Dermis blood vessel endothelial cell (primary cell): ENCODE measurements at places on chromosomes 4 and X. TPM values are rescaled to one million over a fixed set of nuclear protein-coding genes. Genes with fewer than 3 reads are reported as not detected.

GRCh38 chrX:69015156-69015555, 150.1 kb downstream of the PJA1 start:
- DNase-seq = no peak

GRCh38 chr4:154276496-154276895, 215.1 kb downstream of the DCHS2 start:
- DNase-seq = no peak

DNA sequence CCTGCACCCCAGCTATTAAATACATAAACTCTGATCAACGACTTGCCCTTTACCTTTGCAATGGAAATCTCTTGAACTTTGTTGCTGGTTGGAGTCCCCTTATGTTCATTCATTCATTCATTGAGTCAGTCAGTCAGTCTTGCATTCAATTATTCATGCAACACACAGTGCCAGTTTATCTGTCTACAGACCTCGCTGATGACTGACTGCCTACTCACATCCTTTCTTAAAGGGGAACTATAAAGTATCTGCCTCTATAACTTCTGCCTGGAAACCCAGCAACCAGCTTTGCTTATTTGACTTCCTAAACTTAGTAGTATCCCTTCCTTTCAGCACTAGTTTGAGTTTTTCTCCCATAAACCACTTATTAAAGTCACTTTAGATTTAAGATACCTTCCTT, 620.8 kb upstream of the ADGRL3 start:
- DNase-seq = no peak

DNA sequence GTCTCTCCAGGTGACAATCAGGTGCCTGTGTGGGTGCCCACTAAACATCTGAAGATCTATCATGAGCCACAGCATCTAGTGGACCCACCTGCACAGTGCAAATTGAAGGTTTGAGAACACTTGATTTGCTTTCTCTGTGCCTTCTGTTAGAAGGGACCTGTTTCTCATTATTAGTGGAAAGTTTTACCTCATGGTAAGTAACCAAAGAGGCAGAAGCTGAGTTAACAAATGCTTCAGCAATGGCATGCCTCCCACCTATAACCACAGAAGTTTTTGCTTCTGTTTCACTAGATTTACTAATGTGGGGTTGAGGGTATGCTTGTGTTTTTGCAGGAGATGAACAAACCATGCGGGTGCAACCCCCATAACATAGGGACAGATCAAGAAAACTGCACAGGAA, 297.4 kb upstream of the DKK2 start:
- no peak for DNase-seq

GRCh38 chrX:68988865-68989264, 160.0 kb downstream of the EFNB1 start:
- no peak for DNase-seq

- peak; percentile 57 for DNase-seq
Measured at GRCh38 chrX:19799319-19800182, 87.8 kb downstream of the SH3KBP1 start.

DNA sequence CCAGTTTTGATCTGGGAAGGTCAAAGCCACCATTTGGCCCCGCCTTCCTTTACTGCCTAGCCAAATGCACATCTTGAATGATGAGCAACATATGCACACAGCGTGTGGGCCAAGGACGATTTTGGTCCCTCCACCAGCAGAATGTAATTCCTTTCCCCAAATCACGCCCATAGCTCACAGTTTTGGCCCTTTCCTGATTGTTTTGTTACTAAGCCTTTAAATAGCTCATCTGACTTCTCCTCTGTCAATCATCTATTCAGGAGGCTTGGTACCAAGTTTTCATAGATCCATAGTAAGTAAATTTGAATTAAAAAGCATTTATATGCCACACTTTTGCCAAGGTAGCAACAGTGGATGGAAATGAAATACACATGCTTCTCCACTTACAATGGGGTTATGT, 123.3 kb downstream of the NFKB1 start:
- no peak for DNase-seq

DNA sequence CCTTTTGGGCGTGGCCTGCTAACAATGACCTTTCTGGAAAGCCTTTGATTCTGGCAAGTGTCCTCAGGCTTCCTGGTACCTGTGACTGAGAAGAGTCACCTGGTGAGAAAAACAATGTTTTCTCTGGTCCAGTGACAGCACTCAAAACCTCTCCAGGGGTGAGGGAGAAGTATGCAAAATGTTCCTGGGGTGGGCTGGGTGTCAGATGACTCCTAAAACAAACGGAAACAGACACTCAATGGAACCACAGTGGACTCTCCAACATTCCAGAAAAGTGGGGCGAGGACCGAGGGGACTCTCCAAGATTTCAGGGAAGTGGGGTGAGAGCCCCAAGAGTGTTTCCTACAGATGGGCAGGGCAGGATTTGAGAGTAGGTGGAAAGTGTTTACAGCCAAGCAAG, 69.5 kb downstream of the ANAPC4 start:
- DNase-seq = no peak

DNA sequence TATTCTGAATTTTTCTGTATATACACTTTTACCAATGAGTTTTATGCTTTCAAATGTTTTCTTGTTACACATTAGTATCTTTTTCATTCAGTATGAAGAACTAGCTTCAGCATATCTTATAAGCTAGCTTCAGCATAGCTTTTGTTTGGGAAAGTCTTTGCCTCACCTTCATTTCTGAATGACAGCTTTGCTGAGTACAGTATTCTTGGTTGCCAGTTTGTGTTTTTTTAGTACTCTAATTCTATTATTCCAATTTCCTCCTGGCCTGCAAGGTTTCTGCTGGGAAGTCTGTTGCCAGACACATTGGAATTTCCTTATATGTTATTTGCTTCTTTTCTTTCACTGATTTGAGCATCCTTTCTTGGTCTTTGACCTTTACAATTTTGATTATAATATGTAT, 278.8 kb downstream of the SPATA18 start:
- DNase-seq = no peak

The FAM133A gene
- total RNA-seq = 0.17 TPM in 1 of 2 replicates, not detected in the other
